ENCODE measurements at places on chromosomes 5 and 9.

DNA sequence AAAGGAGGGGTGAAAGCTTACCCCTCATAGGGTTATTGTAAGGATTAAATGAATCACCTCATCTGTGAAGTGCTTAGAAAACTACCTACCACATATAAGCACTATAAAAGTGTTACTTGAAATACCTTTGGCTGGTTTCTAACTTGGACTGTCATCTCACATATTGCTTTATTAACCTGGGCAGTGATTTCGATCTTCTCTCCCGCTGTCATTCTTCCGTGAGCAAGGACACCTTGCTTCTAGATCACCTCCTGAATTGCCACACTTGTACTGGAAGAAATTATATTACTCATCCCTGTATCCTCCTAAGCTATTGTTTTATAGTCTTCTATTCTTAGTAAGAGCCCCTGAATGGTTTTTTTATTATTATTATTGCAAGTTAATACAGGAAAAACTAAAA lies 34.0 kb upstream of the GRAMD2B start:
- DNase-seq, result no peak

DNA sequence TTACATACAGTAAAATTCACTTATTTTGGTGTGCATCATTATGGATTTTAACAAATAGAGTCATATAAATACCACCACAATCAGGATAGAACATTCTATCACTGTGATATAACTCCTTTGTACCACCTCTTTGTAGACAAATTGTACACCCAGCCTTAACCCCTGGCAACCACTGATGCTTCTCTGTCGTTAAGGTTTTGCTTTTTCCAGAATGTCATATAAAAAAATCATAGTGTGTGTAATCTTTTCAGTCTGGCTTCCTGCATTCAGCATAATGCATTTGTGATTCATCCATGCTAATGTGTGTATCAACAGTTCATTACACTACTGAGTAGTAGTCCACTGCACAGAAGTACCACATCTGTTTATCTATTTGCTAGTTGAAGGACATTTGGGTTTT lies 81.2 kb downstream of the ARSB start:
- no peak for DNase-seq

DNA sequence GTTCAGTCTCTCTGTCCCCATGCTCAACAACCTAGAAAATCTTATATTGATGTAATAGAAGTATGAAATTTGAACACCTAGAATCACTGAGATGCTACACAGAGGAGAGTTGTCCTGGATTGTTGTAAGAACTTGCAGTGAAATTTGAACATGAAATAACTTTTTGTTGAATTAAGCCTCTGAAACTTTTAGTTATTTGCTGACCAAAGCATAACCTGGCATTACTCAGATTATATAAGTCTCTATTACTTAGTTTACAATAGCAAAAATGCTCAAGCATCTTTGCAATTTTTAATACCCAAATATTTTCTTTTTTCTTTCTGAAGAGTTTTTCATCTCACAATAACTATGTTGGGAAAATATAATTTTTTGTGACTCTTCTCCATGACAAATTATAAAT lies 630.7 kb upstream of the ACO1 start:
- DNase-seq, result no peak

- no peak for DNase-seq
Measured at GRCh38 chr9:110136802-110137201, 71.2 kb downstream of the C9orf152 start.

GRCh38 chr5:112574536-112574935 lies 155.5 kb upstream of the EPB41L4A start:
- no peak for DNase-seq

DNA sequence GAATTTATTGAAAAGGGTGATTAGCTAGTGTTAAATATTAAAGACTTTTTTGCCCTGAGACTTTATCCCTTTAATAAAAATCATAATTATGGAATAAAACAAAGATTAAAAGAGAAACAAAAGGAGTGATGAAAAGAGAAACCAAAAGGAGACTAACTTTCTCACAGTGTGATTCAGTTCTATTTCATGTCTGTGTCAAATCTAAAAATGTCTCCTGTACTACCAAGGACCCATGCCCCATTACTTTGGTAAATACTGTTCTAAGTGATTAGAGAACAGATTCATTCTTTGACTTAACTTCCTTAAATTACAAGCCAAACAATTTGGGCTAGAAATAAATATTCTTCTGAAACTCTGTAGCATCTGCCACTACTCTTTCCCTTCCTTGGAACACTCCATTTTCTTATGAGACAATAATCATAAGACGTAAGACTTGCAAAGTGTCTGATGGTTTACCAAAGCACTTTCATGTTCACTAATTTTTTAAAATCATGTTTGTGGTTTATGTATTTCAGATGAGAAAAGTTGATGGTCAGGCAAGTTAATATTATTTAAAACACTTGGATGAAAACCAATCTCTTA lies 319.0 kb downstream of the EBF1 start:
- no peak for DNase-seq

GRCh38 chr5:149544028-149544420 lies 7.2 kb downstream of the CSNK1A1 start:
- no peak for DNase-seq

- DNase-seq, result no peak
Measured at GRCh38 chr5:95725937-95726810, 5.0 kb upstream of the RHOBTB3 start.

DNA sequence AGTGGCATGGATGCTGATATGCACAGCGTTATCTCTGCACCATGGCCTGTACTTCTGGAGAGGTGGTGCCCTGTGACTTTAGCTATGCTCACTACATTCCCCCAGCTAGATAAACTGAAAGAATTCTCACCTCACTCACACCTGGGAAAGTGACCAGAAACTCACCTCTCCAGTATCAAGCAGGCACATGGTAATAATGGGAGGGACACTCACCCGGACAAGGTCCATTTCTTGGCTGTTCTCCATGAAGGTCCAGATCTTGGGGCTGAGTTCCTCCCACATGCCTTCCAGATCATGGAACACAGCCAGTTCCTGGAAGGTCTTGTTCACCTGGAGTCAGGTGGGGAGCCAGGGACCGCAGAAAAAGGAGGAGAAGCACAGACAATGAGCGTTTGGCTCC lies 72.8 kb downstream of the NIPSNAP3B start:
- DNase-seq, result no peak

DNA sequence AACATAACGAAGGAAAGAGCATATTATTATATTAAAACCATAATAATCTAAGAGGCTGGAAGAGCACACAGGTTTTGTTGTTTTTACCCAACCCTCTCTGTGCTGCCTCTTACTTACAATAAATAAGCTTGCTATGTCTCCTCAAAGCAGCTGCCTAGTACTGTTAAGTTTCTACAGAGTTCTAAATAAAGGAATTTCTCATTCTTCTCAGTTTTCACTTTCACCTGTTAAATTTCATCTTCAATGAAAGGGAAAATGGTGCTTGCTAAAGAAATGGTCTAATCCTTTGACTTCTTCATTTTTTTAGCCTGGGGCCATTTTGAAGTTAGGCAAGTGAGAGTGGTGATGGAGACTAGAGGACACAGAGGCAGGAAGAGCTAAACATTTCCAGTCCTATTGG lies 396.1 kb downstream of the MAN2A1 start:
- DNase-seq, result no peak

GRCh38 chr9:79512251-79512650 lies 59.5 kb upstream of the TLE4 start:
- DNase-seq, result no peak

DNA sequence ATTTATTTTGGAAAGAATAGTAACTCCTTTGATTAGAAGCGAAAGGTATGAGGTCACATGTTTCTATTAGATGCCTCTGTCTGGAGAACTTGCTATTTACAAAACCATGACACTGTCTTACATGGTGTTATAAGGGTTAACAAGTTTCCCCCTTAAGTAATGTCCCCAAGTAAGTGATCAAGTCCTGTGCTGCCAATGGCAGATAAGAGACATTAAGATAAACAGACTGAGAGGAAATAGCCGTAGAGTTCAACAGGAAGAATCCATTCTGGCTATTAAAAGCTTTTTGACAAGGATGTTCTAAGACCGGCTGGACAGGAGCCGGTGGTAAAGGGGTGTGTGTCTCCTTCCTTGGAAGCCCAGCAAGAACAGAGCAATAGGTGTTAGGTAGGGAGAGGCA lies 257.5 kb downstream of the GADD45G start:
- DNase-seq, result no peak

DNA sequence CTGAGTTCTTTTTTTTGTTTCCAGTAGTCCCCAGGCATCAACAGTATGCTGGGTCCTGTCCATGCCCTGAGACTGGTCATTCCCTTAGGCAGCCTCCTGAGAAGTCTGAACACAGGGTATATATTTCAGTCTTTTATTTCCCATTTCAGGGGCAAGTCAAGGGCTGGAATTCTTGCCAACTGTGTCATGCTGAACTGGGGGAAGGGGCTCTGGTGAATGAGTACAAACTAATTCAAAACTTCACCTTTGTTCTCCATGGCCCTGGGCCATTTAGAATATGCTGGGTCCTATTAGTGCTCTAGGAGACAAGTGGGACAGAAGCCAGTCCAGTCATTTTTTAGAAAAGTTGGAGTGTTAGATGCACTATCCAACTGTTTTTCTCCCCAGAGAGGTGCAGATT lies 170.3 kb downstream of the TMC1 start:
- DNase-seq, result no peak

DNA sequence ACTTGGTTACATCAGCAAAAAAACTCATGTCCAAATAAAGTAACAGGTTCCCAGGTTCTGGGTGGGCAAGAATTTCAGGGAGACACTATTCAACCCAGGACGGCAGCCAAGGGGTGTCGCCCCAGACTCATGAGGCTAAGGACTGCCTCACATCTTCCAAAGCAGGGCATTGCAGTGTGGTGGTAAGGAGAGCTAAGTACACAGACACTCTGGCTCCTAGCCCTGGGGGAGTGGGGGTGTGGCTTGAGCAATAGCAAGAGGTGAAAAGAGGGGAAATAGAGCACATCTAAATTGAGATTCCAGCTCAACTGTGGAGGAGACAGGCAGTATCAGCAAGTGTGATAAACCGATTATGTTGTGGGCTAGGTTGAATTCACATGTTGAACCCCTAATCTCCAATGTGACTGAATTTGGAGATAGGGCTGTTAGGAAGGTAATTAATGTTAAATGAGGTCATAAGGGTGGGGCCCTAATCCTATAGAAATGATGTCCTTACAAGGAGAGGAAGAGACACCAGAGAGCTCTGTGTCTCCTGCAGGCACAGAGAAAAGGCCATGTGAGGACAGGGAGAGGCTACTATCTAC lies 49.9 kb upstream of the MARCHF11 start:
- DNase-seq, result no peak

DNA sequence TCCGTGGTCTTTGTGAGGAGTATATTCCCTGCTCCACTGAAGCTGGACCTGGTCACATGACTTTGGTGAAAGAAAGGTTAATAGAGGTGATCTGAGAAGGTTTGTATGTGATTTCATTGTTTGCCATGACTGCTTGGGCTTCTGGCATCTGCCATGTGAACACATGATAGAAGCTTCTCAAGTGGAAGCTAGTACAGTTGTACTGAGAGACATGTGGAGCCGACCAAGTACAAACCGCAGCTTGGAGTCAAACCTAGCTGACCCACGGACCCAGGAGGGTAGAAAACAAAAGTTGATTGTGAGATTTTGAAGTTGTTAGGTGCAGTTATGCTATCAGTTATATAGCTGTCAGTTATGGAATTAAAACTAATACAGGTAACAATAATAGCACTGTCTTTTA lies 140.4 kb downstream of the CARTPT start:
- no peak for DNase-seq

DNA sequence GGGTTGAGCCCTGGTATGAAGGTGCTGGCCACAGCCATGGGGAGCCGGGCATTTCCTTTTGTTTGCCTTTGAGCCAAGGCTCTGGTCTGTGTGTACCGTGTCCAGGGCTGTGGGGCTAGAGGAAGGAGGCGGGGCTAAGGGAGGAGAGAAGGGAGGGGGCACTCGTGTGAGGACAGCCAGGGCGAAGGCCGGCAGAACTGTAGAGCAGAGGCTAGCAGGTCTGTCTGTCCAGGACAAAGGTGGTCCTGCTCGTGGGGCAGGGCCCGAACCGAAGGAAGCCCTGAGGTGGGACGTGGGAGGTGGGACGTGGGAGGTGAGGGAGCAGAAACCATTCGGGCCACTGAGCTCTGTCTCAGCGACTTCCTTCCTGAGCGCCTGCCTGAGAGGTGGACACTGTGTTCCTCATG lies 41.3 kb upstream of the TESK1 start:
- no peak for DNase-seq

GRCh38 chr5:143106174-143106573 lies 297.3 kb downstream of the NR3C1 start:
- DNase-seq, result no peak

DNA sequence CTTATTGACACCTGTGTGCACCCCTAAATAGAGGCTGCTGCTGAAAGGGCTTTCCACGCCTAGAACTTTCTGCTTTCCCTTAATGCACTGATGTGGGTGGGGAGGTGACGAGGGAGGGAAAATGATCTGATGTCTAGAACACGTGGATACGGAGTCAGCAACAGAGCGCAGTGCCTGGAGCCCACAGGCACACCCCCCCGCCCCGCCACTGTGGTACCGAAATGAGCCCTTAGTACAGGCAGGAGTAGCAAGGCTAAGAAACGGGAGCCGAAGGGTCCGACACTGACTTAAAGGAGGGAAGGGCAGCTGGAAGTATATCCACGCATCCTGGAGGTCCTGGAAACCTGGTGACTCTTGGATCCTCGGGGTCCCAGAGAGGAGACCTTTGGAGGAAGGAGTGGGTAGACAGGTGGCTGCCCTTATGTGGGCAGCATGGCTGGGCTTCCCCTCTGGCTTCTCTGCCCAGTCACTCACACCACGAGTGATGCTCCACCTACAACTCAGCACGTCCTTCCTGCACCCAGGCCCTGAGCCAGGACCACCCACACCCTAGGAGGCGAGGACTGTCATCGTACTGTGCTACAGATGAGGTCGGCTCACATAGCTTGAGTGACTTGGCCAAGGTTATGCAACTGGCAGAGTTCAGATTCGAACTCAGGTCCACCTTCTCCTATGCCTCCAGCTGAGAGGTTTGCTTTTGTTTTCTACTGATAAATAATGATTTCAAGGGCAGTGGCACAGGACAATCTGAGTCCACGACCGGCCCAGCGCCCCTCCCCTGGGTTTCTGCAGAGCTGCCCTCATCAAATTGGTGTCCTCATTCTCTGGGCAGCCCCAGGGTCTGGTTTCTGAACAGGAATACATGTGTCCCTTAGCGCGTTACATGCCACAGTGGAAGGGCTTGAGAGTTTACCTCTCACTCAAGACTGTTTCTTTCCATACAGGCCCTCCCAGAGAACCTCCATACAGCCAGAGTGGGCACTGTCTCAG lies 4.7 kb upstream of the VAV2 start:
- DNase-seq, result peak; percentile 24
